Smooth muscle cell of the umbilical artery (primary cell): ENCODE measurements at places on chromosomes 7 and 10. TPM values are rescaled to one million over a fixed set of nuclear protein-coding genes. Genes with fewer than 3 reads are reported as not detected.

The NPSR1 gene
- not detected in 2 replicates for total RNA-seq

The PRKAR2B gene
- 4.7 and 6.8 TPM in 2 replicates for total RNA-seq

The CALHM3 gene
- total RNA-seq = not detected in 2 replicates

The PDGFA gene
- 71.9 and 72.8 TPM in 2 replicates for total RNA-seq
